ENCODE measurements at places on chromosomes 11 and 22. TPM values are rescaled to one million over a fixed set of nuclear protein-coding genes. Genes with fewer than 3 reads are reported as not detected.

SEZ6L gene
- 0.53 TPM for total RNA-seq

RFPL2 gene
- total RNA-seq, result 0.18 TPM

NKAPD1 gene
- total RNA-seq, result 19.5 TPM

PDGFB gene
- total RNA-seq, result 15.8 TPM

NADSYN1 gene
- 51.4 TPM for total RNA-seq

RAG1 gene
- total RNA-seq, result 3.0 TPM

TRIM49 gene
- total RNA-seq, result not detected

TLCD5 gene
- 8.8 TPM for total RNA-seq

IL17RA gene
- 8.7 TPM for total RNA-seq

OR4C5 gene
- total RNA-seq, result not detected

SLC22A12 gene
- total RNA-seq, result 4.6 TPM

MEI1 gene
- 3.0 TPM for total RNA-seq

CYTH4 gene
- total RNA-seq, result 12.2 TPM

TSSK2 gene
- not detected for total RNA-seq

POU2AF1 gene
- total RNA-seq, result 0.82 TPM

OR52A5 gene
- not detected for total RNA-seq

HDAC10 gene
- 36.7 TPM for total RNA-seq

FXYD6 gene
- total RNA-seq, result 54.7 TPM

CARD18 gene
- not detected for total RNA-seq

DERL3 gene
- total RNA-seq, result 2.9 TPM

LDHAL6A gene
- 0.12 TPM for total RNA-seq

CHRNA10 gene
- total RNA-seq, result 0.82 TPM

UBQLNL gene
- 1.5 TPM for total RNA-seq

ADAMTS8 gene
- 2.5 TPM for total RNA-seq

HYLS1 gene
- 5.4 TPM for total RNA-seq

CCDC87 gene
- total RNA-seq, result 0.23 TPM

FIBIN gene
- 21.3 TPM for total RNA-seq

OR51G2 gene
- not detected for total RNA-seq

All from metanephros (tissue), 2 donors.